ENCODE measurements at places on chromosomes 3 and 15.
A peak's percentile ranks its signal among the peaks of the same experiment; 100 is the strongest.

DNA sequence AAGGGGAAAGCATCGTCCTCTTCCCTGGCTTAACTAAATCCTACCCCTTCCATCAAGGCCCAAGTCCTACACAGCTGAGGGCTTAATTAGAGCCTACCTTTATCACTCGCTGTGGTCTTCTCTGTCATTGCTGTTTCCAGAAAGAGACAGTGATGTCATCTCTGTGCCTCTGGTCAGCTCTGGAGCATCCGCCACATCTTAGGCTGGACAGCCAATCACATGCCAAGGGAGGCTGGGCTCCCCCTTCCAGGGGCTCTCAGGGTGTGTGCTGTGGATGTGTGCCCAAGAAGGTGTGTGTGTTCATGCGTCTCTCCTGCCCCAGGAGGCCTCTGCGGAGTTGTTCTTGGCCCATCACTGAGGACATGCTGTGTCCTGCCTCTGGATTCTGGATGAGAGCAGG, 42.8 kb downstream of the CHST14 start:
- no peak for DNase-seq

- no peak for DNase-seq
Observed at GRCh38 chr15:29129221-29129620, 140.4 kb downstream of the NSMCE3 start.

DNA sequence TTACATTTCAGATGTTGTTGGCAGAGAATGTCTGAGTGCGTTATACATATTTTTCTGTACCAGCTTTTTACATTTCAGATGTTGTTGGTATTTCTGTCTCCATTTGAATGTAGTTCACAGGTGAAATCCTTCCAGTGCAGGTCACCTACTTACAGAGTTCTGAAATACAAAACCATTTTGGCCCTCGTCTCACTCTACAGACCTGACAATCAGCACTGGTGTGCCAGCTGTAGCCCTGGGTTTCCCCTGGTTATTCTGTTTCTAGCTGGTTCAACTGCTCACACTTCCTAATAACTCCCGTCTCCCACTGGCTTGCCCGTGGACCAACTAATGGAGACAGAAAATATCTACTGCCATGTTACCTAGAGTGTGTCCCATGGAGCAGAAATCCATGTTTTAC, 87.5 kb upstream of the CDIN1 start:
- no peak for DNase-seq

GRCh38 chr3:159669766-159670165, 318.9 kb upstream of the IL12A start:
- DNase-seq: no peak

DNA sequence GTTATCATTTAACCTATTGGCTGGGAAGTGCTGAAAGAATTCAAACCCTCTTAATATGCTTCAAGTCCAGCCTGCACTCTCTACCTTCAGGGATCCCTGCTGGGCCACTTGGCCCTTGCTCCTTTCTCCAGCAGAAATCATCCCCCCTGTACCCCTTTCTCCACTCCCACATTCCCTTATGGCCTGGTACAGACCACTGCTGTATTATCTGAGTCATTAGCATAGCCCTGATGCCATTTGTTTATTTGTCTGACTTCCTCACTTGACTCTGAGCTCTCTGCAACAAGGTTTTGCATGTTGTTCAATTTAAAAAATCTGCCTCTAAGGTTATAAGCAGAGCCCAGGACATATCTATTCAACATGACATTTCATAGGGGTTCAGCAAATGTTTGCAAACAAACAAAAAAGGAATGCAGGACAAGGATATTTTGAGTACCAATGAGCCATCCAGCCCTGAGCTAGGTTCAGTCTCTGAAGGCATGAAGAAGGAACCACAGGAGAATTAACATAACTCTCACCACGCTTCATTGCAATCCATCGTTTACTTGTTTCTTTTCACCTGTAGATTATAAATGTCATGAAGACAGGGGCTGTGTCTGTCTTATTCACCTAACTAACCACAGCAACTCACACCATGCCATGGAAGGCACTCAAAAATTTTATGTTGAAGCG, 26.6 kb upstream of the HES1 start:
- no peak for DNase-seq

GRCh38 chr15:81264072-81264857, 59.7 kb downstream of the STARD5 start:
- no peak for DNase-seq

DNA sequence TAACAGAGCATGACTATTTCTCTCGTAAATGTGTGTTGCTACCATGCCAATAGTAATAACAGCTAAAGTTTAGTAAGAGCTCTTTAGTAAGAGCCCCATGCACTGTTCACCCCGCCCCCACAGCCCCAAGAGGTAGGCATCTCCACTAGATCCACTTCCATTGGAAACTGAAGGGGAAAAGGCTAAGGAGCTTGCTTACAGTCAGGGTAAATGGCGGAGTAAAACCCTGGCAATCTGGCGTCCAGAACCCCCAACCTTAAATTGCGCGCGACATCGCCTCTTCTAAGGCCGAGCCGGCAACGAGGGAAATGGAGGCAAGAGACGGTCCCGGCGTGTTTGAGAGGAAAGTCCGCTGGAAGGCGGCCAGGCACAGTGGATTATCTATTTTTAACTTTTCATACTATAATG, 654 bp upstream of the C3orf38 start:
- DNase-seq: no peak

- DNase-seq: no peak
Observed at GRCh38 chr15:101122266-101122665, 129.6 kb downstream of the CHSY1 start.

DNA sequence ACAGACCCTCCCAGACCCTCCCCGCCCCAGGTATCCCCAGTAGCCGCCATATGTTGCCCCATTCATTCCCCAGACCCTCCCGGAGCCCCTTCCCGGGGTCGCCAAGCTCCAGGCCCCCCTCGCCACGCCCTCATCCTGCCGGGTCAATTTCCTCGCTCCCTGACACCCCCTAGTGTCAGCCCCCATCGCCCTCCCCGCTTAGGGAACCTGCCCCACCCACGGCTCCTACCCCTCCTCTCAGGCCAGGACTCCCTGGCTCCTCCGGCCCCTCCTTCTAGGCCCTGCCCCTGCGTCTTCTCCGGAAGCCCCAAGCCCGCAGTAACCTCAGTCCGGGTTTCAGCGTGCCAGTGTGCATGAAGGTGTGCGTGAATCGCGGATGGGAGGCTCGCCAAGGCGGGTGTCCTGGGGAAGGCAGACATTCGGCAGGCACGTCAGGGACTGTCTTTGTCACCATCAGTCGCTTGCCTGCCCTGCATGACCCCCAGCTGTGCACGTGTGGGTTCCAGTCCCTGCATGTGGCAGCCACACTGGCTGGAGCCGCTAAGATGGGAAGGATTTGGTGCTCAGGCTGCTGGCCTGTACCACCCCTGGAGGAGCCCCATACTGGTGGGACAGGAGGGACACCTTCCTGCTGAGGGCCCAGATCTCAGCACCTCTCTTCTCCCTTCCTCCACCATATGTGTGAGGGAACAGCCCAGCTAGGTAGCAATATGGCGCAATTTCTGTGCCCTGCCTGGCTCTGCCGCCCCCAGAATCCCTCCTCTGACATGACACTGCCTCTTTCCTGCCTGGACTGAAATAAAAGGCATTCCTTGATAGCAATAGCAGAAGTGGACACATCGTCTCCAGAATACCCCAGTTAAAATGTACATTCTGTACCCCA, 693 bp downstream of the DISP2 start:
- DNase-seq: no peak

- DNase-seq: no peak
Observed at GRCh38 chr3:71011565-71012287, 571.8 kb downstream of the FOXP1 start.

DNA sequence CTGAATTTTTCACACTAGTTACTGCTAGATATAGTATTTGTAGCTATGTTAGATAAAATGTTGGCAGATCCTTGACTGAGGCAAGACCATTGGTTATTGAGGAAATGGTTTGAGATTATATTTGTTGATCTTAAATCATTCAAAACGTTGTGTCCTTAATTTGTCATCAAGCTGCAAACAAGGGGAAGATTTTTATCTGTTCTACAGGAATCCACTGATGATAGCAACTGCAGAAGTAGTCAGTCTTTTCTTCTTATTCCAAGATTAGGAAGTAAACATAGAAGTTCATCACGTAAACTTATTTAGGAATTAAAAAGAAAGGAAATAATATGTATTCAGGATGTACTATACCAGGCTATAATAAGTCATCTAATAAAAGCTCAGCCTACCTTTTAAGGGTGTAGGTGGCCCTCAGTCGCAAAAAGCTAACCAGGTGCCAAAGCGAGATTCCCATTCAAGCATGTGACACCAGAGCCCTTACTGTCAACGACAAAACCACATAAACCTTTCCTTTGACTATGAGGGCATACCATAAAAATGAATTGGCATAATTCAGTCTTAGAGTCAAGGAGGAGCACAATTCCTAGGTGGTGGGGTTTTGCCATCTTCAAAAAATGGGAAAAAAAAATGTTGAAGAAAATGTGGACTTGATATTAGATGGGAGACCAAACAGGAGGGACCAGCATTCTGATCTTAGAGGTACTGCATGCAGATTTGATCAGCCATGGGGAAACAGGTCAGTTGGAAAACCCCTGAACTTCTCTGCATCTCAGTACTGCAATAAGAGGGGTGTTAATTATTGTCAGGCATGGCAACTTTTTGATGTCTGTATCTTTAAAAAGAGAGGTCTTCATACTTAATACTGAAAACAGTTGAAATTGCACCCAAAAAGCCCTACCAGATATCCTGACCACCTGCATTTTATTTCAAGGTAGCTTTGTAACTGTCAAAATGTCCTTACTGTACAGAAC, 212.5 kb upstream of the UBE2E1 start:
- no peak for DNase-seq

- no peak for DNase-seq
Observed at GRCh38 chr15:63351170-63351569, 30.5 kb downstream of the CA12 start.

- no peak for DNase-seq
Observed at GRCh38 chr3:69776289-69776688, 37.0 kb downstream of the MITF start.

- no peak for DNase-seq
Observed at GRCh38 chr15:81146006-81146405, 11.9 kb downstream of the CFAP161 start.

DNA sequence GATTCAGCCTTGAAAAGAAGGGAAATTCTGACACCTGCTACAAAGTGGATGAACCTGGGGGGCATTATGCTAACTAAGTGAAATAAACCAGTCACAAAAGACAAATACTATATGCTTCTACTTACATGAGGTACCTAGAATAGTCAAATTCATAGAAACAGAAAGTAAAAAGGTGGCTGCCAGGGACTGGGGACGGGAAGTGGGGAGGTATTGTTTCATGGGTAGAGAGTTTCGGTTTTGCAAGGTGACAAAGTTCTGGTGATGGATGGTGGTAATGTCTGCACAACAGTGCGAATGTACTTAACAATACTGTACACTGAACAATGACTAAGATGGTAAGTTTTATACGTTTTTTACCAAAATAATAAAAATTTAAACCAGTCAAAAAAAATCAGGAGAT, 4.8 kb downstream of the IDH2 start:
- peak; percentile 68 for DNase-seq

DNA sequence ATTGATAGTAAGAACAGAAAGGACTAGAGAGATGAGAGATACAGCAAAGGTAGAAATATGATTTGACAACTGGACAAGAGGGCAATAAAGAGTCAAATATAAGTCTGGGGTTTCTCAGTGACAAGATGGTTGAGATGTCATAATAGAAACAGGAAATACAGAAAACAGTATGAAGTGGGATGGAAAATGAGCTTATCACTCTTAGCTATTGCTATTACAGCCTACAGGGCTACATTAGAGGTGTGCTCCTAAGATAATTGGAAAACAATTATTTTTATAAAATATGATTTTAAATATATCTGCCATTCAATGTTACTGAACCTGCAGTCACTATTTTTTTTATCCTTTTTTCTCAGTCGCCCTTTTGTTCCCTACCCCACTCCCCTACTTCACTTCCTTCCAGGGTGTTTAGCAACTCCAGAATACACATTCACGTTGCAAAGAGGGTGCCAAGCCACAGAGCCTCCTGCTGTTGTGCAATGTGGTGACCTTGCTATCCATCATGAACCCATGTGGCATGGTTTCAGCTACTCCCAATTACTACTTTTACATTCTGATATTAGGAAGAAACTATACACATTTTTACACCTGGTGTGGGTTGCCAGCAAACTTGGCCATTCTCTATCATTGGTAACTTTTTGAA, 6.0 kb downstream of the NRG4 start:
- no peak for DNase-seq

- no peak for DNase-seq
Observed at GRCh38 chr3:143090486-143090885, 29.1 kb upstream of the CHST2 start.

- DNase-seq: no peak
Observed at GRCh38 chr3:14989943-14990779, 42.8 kb downstream of the NR2C2 start.

GRCh38 chr3:34851137-34851536, 788.2 kb upstream of the ARPP21 start:
- DNase-seq: no peak

- DNase-seq: no peak
Observed at GRCh38 chr3:61035573-61035972, 215.7 kb downstream of the FHIT start.

DNA sequence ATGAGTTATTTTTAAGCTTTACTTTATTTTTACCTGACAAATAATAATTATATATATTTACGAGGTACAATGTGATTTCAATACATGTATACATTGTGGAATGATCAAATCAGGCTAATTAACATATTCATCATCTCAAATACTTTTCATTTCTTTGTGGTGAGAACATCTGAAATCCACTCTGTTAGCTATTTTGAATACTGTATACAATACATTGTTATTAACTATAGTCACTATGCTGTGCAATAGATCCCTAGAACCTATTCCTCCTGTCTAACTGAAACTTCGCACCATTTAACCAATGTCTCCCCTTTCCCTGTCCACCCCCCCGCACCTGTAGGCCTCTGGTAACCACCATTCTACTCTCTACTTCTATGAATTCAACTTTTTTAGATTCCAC, 7.9 kb upstream of the SPPL2A start:
- DNase-seq: no peak

DNA sequence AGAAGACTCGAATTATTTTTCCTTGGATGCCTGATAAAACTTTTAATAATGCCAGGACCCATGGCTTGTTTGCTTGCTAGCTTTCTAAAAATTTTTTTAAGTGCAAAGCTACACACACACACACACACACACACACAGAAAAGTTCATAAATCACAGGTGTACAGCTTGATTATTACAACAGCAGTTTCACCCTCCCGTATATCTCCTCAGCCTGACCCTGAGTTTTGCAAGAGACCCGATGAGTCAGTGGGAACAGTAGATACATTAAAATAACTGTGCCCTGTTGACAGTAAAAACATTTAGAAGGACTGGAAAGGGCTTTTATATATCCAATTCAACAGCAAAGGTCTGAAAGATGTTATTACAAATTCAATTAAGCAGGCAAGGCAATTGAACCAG, 46.7 kb downstream of the EMC4 start:
- DNase-seq: no peak

- DNase-seq: no peak
Observed at GRCh38 chr15:42688301-42688700, 48.6 kb downstream of the CDAN1 start.

DNA sequence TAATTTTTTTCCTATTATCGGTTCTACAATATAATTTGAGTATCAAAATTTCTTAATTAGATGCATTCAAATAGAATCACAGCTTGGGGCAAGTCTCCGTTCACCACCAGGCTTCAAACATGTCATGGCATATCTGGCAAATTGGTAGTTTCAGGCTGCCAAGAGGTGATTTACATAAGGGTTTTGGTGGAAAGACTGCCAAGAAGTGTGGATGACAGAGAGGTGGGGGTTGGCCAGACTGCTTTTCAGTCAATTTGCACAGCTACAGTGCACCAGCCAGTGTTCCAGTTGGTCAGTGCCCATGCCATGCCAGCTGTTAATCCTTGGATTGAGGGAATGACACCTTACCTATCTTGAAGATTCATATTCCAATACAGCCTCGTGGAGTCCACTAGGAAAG, 8.4 kb upstream of the GSK3B start:
- no peak for DNase-seq

All from naive thymus-derived CD8-positive, alpha-beta T cell (primary cell).